ENCODE measurements at places on chromosomes 16 and 17.

- no peak for DNase-seq
Measured at GRCh38 chr17:50629902-50630301, 4.8 kb upstream of the ABCC3 start.

DNA sequence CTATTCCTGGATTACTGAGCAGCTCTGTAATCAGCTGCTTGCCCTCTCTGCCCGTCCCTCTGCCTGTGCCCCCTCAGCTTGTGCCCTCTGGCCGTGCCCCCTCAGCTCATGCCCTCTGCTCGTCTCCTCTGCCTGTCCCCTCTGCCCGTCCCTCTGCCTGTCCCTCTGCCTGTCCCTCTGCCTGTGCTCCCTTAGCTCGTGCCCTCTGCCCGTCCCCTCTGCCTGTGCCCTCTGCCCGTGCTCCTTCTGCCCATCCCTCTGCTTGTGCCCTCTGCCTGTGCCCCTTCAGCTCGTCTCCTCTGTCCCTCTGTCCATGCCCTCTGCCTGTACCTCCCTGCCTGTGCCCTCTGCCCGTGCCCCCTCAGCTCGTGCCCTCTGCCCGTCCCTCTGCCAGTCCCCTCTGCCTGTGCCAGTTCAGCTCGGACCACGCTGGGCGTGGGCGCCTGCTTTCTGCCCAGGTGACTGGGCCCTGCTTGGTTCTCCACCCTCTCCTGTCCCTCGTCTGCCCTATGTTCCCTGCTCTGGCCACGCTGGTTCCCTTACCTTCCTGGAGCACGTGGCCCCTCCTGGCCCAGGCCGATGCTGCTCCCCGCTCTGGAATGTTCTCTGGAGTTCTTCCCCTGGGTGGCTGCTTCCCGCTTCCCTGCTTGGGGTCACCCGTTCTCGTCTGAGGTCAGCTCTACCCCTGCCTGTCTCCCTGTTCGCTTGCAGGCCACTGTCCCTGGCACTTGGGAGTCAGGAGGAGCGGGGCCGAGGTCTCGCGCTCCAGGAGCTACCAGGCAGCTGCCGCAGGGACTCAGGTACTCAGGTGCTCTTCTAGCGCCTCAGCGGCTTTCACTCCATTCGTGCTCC is 63.9 kb downstream of the BANP start:
- DNase-seq: no peak

GRCh38 chr16:84808826-84809225 is 11.0 kb upstream of the CRISPLD2 start:
- DNase-seq: no peak

DNA sequence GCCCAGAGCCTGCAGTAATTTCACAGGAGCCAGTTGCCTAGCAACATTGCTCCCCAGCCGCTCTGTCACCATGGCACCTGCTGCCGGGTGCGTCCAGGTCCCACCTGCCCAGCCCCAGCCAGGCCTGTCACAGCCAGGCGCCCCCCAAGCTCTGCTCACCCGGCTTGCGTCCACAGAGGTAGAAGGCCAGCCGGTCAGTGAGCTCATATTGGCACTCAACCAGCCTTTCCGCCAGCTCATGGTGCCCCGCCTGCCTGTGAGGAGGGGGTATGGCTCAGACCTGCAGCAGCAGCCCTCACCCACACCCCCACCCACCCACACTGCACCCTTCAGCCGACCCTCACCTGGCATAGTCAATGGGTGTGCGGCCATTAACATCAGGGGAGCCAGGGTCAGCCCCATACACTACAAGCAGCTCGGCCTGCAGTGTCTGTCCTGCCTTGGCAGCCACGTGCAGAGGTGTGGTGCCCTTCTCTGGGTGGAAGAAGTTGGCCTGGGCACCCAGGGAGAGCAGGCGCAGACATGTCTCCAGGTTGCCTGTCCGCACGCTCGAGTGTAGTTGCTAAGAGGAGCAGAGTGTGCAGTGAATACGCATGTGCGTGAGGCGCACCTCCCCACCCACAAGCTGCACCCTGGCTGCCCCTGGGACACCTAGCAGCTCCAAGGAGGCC is 7.7 kb downstream of the GIT1 start:
- DNase-seq: no peak

- no peak for DNase-seq
Measured at GRCh38 chr17:3007651-3008121, 55.7 kb downstream of the OR1D5 start.

- DNase-seq: no peak
Measured at GRCh38 chr17:79865351-79866210, 26.3 kb upstream of the CBX4 start.

DNA sequence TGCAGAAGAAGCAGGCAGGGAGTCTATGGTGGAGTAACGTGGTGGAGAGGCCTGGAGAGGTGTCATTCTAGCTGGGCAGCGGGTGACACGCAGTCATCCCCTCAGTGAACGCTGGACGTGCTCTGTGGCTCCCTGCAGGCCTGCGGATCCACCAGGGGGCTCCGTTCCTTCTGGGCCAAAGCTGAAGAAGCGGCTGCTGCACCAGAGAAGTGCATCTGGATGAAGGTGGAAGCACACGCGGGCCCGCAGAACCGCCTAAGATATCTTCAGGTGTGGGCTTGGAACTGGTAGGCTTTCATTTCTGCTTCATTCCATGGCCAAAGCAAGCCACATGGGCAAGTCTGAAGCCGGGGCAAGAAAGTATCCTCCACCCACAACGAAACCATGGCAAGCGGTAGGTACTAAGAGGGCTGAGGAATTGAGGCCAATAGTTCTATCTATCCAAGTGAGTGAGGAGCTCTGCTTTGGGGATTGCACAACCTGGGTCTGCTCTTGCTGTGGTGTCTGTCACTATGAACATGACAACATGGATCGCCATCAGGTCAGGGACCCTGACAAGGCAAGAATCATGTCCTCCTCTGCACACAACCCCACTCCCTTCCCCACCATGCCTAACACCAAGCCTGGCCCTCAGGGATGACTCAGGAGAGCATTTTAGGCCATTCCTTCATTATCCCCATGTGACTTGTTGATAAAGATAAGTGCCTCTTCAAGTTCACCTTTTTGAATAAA is 78.9 kb upstream of the FBXO47 start:
- no peak for DNase-seq

GRCh38 chr17:10010752-10011151 is 105.7 kb upstream of the RCVRN start:
- no peak for DNase-seq

DNA sequence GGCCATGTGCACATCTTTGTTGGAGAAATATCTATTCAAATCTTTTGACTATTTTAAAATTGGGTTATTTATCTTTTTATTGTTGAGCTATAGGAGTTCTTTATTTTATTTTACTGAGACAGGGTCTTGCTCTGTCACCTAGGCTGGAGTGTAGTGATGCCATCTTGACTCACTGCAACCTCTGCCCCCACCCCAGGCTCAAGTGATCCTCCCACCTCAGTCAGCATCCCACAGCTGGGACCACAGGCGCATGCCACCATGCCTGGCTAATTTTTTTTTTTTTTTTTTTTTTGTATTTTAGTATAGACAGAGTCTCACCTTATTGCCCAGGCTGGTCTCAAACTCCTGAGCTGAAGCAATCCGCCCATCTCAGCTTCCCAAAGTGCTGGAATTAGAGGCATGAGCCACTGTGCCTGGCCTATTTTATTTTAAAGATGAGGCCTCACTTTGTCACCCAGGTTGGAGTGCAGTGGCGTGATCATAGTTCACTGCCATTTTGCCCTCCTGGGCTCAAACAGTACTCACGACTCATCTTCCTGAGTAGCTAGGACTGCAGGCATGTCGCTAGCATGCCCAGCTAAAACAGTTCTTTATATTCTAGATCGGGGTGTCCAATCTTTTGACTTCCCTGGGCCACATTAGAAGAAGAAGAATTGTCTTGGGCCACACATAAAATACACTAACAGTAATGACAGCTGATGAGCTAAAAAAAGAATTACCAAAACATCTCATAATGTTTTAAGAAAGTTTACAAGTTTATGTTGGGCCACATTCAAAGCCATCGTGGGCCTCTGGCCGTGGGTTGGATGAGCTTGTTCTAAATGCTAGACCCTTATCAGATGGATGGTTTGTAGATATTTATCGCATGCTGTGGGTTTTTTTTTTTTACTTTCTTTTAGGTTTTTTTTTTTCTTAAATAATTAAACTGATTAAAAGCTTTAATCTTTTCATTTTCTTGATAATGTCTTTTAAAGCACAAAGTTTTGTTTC is 13.7 kb downstream of the TENT4B start:
- DNase-seq: peak; percentile 60

DNA sequence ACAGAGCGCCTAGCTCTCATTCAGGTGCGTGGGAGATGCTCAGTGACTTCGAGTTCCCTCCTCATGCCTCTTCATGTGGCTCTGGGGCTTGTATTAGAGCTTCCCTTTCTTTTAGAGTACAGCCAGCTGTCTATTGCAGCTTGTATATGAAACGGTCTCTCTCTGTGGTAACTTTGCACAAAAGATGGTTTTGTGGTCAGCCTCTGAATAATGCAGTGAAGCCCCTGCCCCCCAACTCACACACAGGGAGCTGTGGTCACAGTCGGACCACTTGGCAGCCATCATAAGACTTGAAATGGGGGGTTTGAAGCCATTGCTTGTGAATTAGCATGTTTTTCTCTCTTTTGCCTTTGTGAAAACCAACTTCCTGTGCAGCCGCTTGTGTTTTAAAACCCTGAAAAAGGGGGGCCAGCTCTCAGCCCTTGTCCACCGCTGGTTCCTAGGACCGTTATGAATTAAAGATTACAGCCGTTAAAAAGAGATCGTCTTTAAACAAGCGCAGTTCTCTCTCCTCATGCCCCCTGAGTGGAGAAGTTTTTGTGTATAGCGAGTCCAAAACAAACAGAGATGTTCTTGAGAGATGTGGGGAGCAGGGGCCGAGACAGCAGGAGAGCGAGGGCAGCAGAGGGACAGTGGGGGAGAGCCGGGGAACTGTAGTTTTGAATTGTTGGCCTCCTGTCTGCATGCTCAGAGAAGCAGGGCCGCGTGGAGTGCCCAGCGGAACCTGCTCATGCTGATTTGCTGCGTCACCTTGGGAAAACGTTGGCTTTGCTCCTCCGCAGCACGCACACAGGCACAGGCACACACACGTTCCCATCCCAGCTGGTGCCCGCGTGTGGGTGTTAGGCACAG is 199.0 kb downstream of the MSI2 start:
- peak; percentile 66 for DNase-seq

- DNase-seq: no peak
Measured at GRCh38 chr16:75868636-75869632, 142.6 kb upstream of the CPHXL start.

DNA sequence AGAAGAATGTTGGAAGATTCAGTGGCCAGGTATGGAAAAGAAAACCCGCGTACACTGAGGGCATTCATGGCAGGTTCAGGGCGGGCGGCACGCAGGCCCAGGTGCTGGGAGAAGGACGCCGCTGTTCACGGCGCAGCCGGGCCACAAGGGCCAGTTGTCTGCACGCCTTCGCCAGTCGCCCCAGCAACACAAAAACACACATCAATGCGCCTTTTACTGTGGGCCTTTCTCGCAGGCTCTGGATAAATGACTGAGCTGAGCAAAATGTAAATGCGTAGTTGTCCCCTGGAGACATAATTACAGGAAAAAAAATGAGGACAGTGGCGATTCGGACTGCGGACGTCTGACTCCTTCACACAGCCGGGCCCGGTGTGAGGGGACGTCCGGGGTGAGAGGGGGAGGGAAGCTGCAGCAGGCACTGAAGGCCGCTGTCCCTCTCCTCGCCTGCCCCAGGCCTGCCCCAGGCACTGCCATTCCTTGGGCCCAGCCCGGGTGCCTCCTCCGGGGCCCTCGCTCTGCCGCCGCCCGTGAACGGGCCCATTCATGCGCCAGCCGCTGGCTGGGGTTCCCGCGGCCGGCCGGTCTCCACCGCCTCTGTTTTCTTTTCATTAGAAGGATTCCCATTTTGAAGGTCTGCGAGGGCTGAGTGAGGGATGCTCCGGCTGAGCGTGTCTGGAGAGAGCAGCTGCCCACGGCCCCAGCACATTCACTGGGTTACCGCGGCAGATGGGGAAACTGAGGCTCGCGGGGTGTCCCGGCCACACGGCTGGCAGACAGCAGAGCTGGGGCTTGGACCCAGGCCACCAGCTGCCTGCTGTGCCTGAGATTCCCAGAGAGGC is 6.5 kb upstream of the ZNF469 start:
- DNase-seq: no peak

- DNase-seq: no peak
Measured at GRCh38 chr17:83054518-83055125, 24.8 kb upstream of the METRNL start.

DNA sequence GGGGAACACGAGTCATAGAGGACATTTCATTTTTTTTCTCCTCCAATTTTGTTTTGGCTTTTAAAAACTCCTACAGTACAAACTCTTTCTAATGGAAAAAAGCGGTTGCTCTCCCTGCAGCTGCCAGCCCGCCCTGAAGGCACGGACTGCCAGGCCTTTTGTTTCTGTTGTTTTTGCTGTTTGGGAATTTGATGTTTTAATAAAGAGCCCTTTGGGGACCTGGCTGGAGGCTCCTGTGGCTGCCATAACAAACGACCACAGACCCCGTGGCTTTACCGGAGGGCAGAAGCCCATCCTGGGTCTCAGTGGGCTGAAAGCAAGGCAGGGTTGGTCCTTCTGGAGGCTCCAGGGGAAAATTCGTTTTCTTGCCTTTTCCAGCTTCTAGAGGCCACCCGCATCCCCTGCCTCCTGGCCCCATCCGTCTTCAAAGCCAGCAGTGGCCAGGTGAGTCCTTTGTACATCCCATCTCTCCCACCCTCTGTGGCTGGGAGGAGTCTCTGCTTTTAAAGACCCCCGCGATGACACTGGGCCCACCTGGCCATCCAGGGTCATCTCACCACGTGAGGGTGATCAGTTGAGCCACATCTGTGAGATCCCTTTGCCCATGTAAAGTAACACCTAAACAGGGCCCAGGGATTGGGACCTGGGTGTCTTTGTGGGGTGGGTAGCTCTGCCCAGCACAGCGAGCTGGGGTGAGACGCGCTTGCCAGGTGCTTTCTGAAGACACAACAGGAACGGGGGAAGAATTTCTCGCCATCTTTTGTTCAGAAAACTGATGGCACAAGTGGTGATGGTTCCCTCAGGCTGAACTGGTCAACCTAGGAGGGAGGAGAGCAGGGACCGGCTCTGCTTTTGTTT is 113.9 kb downstream of the BANP start:
- DNase-seq: no peak

Data from stimulated activated CD8-positive, alpha-beta memory T cell treated with anti-CD3 and anti-CD28 coated beads, Interleukin-4, amount 100 ng/mL, for 48 hours (primary cell).